Stimulated activated CD8-positive, alpha-beta memory T cell treated with anti-CD3 and anti-CD28 coated beads, Interleukin-2, amount 100 ng/mL, for 48 hours (primary cell): ENCODE measurements at places on chromosomes 2 and 18.

DNA sequence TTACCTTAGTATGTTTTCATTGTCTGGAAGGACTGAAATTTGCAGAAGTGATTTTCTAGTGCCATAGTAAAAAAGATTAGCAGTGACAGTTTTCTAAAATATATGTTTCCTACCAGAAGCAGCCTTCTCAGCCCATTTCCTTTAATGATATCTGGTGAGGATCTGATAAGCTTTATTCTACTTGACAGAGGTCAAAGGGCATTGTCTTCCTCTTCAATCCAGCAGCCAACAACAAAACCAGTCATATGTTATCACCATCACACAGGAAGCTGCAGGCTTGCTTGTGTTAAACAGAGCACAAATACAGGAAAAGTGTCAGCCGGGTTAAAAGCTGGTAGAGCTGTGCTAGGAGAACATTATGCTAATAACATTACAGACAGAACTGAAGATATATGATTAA lies 35.6 kb upstream of the ZSWIM2 start:
- no peak for DNase-seq

DNA sequence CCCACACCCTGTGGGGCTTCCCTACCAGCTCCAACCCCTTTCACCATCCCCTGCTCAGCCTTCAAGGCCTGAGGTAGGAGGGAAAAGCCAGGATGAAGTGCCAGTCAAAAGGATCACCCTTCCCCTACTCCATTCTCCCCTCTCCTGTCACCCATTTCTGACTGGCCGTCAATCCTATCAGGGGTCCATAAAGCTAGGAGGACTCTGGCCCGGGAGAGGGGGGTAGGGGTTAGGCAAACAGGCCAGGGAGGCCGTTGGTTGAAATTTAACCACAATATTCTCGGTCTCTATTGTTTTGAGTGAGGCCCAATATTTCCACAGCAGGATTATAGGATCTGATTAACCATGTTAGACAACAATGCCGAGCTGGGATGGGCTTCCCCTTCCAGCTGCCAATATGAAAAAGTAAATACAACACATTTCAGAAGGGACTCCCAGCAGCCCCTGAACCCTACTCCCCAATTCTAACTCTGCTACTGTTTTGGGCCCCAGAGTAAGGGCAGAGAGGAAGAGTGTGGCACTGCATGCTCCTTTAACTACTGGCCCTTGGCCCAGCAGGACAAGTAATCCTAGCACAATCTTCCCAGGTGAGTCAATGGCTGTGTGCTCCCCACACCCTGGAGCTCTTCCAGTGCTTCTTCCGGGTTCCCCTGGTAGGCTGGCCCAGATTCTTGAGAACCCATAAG lies 10.6 kb upstream of the IHH start:
- no peak for DNase-seq

GRCh38 chr18:148841-149240 lies 9.5 kb upstream of the USP14 start:
- no peak for DNase-seq

DNA sequence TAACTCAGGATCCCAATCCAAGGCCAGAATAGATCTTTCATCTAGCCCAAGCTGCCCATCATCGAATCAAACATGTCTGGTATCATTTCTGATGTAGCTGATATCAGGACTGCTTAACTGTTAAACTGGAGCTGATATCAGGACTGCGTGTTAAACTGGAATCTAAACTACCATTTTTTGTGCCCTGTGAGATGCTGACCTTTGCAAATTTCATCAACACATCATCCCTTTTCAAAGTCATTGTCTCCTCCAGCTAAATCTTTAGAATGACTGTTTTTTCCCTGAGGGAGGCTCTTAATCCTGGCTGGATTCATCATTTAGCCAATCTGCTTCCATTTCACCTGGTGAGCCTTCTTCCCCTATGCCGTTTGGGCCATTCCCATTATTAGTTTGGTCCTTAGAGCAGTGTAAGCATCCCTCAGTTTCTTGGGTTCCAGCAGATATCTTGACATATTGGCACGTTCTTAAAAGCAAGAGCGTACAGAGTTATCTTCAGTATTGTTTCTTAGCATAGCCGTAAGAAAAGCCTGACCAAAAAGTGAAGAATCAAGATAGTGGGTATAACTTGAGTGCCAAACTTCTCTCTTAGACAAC lies 12.3 kb downstream of the RPL31 start:
- DNase-seq = no peak

- DNase-seq = peak; percentile 54
Observed at GRCh38 chr2:24920098-24920808, at the start of gene ADCY3. Gene ADCY3, minus strand, starts transcription at chr2:24920237. Its CDS starts 1,250 bp downstream, at chr2:24918987.

DNA sequence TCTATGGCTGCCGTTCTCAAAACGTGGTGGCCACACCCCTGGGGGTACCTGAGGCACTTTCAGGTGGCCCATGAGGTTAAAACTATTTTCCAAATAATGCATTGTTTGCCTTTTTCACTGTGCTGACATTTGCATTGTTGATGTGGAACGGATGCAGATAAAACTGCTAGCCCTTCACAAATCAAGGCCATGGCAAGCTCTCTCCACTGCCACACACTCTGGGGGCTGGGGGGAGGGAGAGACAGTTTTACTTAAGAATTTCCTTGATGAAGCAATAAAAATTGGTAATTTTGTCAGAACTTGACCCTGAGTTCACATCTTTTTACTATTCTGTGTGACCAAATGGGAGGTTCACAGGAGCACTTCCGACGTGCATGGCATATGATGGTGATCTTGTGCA lies 22.0 kb upstream of the TGIF1 start:
- no peak for DNase-seq
